ENCODE measurements at places on chromosomes 16 and 17. TPM values are rescaled to one million over a fixed set of nuclear protein-coding genes. Genes with fewer than 3 reads are reported as not detected.

Gene RSL1D1
- total RNA-seq, result 224 TPM

Gene SULT1A4
- total RNA-seq, result 1.1 TPM

- DNase-seq, result no peak
- H3K4me1 ChIP-seq, result no peaks in the 10 kb centered on the region
- H3K27ac ChIP-seq, result no peak overlapping the region
- H3K36me3 ChIP-seq, result no peaks in the 10 kb centered on the region
Measured at GRCh38 chr17:13256545-13256944, 238.7 kb upstream of the ELAC2 start.

DNA sequence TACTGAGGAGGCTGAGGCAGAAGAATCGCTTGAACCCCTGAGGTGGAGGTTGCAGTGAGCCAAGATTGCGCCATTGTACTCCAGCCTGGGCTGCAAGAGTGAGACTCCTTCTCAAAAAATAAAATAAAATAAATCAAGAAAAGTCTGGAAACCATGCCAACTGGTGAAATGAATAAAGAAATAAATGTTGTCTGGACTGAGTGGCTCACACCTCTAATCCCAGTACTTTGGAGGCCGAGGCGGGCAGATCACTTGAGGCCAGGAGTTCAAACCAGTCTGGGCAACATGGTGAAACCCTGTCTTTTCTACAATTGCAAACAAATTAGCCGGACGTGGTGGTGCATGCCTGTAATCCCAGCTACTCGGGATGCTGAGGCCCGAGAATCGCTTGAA lies 744 bp upstream of the LRRC37A3 start:
- H3K27me3 ChIP-seq, result no peaks in the 10 kb centered on the region
- H3K27ac ChIP-seq, result peak overlapping the region; percentile 65
- H3K4me1 ChIP-seq, result peaks cover 13% of the 10 kb centered on the region
- no peak for DNase-seq
- peak overlapping the region; percentile 60 for H3K4me3 ChIP-seq

- no peak overlapping the region for H3K27ac ChIP-seq
- no peaks in the 10 kb centered on the region for H3K36me3 ChIP-seq
- H3K27me3 ChIP-seq, result peaks cover 4% of the 10 kb centered on the region
- no peak overlapping the region for H3K4me3 ChIP-seq
- DNase-seq, result no peak
- H3K4me1 ChIP-seq, result no peaks in the 10 kb centered on the region
Measured at GRCh38 chr17:40702271-40702670, 1.3 kb downstream of the KRT24 start.

- no peak overlapping the region for H3K4me3 ChIP-seq
- peaks cover 96% of the 10 kb centered on the region for H3K27me3 ChIP-seq
- no peak overlapping the region for H3K27ac ChIP-seq
- no peaks in the 10 kb centered on the region for H3K36me3 ChIP-seq
- peaks cover 55% of the 10 kb centered on the region for H3K4me1 ChIP-seq
Measured at GRCh38 chr17:48600244-48601098, 4.3 kb downstream of the HOXB6 start.

- H3K27me3 ChIP-seq, result peaks cover 22% of the 10 kb centered on the region
- H3K36me3 ChIP-seq, result no peaks in the 10 kb centered on the region
- no peak overlapping the region for H3K27ac ChIP-seq
- peak overlapping the region; percentile 58 for H3K4me3 ChIP-seq
- DNase-seq, result no peak
- H3K4me1 ChIP-seq, result peaks cover 33% of the 10 kb centered on the region
Measured at GRCh38 chr17:17722081-17722905, 41.0 kb downstream of the RAI1 start.

- no peak overlapping the region for H3K27ac ChIP-seq
- peaks cover 9% of the 10 kb centered on the region for H3K36me3 ChIP-seq
- H3K4me1 ChIP-seq, result peaks cover 6% of the 10 kb centered on the region
- no peaks in the 10 kb centered on the region for H3K27me3 ChIP-seq
Measured at GRCh38 chr16:89965447-89966225, 17.1 kb downstream of the DEF8 start.

DNA sequence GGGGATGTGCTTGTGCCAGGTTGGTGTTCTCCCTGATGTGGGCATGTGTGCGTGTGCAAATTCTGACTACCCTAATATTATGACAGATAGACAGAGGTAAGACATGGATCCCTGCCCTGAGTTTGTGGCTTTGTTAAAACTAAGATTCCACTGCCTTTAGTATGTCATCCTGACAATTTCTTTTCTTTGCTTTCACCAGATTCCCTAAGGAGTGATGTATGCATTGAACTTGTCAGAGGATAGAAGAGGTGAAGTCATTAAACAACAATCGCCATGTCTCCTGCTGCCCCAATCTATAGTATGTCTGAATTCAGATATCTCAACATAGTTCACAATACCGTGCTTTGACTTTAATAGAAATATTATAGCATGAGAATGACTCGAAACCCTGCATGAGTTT lies 137.1 kb upstream of the ELAC2 start:
- H3K4me3 ChIP-seq, result no peak overlapping the region
- no peak for DNase-seq
- no peaks in the 10 kb centered on the region for H3K27me3 ChIP-seq
- no peaks in the 10 kb centered on the region for H3K4me1 ChIP-seq
- no peaks in the 10 kb centered on the region for H3K36me3 ChIP-seq
- H3K27ac ChIP-seq, result no peak overlapping the region

DNA sequence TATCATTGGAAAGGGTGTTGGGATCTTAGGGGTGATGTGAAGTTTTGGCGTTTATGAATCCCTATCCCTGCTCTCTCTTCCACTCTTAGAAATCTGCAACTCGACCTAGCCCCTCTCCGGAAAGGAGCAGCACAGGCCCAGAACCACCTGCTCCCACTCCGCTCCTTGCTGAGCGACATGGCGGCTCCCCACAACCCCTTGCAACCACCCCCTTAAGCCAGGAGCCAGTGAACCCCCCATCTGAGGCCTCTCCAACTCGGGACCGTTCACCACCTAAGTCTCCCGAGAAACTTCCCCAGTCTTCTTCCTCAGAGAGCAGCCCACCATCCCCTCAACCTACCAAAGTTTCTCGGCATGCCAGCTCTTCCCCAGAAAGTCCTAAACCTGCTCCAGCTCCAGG lies 9.0 kb downstream of the SRRM2 start:
- DNase-seq, result no peak
- peaks cover 9% of the 10 kb centered on the region for H3K4me1 ChIP-seq
- H3K36me3 ChIP-seq, result peaks cover 100% of the 10 kb centered on the region
- no peak overlapping the region for H3K27ac ChIP-seq
- H3K27me3 ChIP-seq, result no peaks in the 10 kb centered on the region
- no peak overlapping the region for H3K4me3 ChIP-seq

- DNase-seq, result no peak
- H3K4me3 ChIP-seq, result no peak overlapping the region
- H3K4me1 ChIP-seq, result no peaks in the 10 kb centered on the region
- no peak overlapping the region for H3K27ac ChIP-seq
Measured at GRCh38 chr16:25868106-25868505, 176.3 kb downstream of the HS3ST4 start.

DNA sequence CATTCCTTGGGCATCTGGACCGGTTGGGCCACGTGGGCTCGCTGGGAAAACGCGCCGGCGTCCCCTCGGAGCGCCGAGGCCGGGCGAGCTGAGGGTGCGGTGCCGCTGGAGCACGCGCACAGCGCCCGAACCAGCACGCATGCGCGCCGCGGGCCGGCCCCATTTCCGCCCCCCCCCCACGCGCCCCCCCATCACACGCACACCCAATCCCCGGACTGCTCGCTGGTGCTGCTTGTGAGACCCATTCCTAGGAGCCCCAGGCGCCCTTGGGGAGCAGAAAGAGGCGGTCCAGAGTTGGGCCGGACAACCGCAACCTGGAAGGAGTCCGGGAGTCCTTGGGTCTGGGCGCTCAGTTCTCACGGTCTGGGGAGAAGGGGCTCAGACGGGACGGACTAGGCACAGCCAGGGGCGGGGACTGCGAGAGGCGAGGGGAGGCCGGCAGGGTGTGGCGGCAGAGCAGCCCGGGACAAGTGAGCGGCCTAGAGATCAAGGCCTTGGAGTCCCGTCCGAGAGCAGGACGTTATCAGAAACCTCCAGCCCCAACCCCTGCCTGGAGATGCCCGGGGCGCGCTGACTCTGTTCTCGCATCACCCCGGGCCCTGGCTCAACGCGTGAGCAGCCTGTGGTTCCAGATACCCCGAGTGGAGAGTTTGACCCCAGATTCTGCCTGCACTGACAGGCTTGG lies 6.0 kb upstream of the CBX8 start:
- no peak overlapping the region for H3K27ac ChIP-seq
- DNase-seq, result no peak
- H3K4me3 ChIP-seq, result no peak overlapping the region

DNA sequence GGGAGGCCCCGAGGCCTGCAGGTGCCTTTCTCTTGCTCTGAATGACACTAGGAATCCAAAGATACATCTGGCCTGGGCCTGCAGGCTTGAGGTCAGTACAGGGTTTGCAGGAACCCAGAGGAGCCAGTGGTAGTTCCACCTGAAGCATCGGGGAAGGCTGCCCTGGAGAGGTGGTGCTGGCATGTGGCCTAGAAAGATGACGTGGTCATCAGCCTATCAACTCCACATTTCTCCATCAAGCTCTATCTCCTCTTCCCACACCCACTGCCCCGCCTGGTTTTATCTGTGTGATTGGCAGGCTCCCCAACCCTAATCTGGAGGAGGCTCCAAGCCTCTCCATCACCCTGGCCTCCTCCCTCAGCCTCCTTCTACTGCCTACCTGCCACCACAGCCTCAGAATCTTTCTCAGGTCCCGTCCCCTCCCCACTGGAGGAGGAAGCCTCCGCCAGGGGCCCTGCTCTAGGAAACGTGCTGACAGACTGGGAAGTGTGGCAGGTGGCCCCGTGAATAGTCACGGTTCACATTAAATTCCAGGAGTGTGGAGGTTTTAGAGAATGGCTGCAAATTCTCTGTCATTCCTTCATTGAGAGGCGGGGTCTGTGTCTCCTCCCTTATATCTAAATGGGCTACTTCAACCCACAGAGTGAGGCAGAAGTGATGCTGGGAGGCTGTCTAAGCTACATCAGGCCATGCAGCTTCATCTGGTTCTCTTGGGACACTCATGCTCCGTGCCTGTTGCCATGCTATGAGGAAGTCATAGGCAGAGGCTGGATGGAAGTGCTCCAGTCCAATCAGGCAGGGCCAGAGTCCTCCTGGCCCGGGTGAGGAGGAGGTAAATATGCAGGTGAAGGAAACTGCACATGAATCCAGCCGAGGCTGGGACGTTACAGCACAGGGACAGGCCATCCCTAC lies 11.4 kb upstream of the MAP2K3 start:
- no peak overlapping the region for H3K4me3 ChIP-seq
- H3K36me3 ChIP-seq, result no peaks in the 10 kb centered on the region
- no peak for DNase-seq
- no peaks in the 10 kb centered on the region for H3K27me3 ChIP-seq
- H3K27ac ChIP-seq, result no peak overlapping the region
